ENCODE measurements at places on chromosomes 13 and 19.

- no peak for DNase-seq
Observed at GRCh38 chr13:27113436-27113835, 58.2 kb downstream of the USP12 start.

- DNase-seq: peak; percentile 78
Observed at GRCh38 chr13:22198001-22198400, 527.1 kb downstream of the FGF9 start.

DNA sequence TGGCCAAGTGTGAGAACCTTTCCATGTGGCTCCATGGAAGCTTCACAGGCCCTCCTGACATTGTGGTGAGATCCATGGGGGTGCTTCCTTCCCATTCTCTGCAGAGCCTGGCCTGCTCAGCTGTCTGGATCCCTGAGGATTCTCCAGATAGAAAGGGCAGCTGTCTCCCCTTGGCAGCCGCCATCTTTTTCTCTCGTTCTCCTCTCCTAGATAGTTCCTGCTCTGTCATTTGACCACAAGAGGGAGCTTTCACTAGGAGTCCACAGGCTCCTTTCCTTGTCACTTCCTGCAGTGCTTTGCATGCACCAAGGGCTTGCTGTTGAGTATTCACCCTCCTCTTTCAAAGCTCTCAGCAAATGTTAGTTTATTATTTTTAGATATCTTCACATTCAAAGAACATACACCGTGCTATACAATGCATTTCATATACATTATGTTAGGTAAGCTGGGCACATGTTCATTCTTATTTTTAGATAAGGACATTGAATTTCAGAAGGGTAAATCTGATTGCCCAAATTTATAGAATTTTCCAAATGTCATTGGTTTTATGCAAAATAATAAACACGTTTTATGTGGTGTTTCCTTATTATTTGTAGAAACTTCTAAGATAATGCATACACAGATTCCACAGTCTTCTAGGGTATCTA lies 133.2 kb downstream of the FRY start:
- DNase-seq: no peak

- DNase-seq: no peak
Observed at GRCh38 chr13:65090186-65090585, 2139.9 kb downstream of the PCDH9 start.

DNA sequence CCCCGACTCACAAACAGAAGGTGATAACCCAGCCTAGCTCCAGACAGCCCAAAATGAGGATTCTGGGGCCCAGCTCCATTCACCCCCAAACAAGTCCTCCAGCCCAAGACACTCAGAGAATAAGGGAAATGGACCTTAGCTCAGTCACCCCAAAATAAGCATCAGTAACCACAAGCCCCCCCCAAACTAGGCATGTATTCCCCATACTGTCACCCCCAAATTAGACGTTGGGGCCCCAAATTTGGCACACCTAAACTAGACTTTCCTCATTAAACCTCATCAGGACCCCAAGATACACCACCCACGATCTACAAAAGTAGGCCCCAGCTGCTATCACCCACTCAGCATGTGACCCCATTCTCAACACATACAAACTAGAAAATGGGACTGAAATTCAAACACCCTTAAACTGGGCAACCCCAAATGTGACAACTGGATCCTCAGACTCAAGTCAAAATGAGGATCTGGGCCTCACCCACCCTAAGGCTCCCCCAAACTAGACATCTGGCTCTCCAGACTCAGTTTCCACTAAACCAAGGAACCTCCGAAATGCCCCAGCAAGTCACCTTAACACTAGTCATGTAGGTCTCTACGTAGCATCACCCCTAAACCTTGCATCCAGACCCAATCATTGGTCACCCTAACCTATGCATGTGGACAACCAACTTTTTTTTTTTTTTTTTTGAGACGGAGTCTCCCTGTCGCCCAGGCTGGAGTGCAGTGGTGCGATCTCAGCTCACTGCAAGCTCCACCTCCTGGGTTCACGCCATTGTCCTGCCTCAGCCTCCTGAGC lies 13.4 kb upstream of the ERFL start:
- no peak for DNase-seq

DNA sequence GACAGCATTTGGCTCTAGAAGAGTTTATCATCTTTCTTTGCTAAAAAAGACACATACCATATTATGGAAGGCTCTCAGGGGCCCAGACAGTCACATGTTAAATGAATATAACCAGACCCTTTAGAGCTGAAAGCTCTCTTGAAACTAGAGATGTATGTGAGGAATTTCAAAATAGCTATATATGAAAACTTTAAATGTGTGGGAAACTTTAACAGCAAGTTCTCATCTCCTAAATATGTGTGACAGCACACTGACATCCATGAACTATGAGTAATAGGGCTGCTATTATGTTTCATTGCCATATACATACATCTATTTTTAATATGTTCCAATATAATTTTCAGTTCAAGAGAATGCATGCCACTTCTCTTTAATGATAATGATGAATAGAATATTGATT lies 509.5 kb downstream of the GPC6 start:
- DNase-seq: no peak

DNA sequence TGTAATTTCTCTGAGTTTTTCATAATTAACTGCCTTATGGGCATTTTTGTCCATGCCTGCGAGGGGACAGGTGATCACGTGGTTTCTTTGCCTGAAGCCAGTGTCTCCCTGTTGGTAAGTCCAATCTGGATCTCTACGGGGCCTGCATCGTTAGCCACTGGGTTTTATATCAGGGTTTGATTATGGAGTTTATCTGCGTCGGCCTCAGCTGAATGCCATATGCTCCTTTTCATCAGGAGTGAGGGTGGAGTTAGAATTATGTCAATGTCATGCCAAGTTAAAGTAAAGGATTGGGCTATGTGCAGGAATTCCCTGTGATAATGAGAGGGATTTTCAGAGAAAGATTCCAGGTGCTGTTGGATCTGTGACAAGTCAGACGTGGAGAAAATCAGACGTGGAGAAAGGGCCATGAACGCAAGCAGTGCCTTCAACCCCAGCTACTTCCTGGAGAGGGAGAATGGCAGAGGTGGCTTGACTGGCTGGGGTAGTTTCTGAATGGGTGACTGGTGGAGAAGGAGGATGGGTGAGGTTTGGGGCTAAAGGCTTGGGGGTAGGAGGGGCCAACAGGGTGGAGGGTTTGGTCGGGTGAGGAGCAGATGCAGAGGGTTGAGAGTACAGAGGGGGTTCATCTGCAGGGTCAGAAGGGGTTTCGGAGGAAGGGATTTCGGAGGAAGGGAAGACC lies 24.3 kb downstream of the TMEM255B start:
- DNase-seq: no peak

- no peak for DNase-seq
Observed at GRCh38 chr19:42121036-42121621, 11.1 kb downstream of the POU2F2 start.

GRCh38 chr13:40777166-40777808 lies 6.3 kb upstream of the MRPS31 start:
- no peak for DNase-seq

DNA sequence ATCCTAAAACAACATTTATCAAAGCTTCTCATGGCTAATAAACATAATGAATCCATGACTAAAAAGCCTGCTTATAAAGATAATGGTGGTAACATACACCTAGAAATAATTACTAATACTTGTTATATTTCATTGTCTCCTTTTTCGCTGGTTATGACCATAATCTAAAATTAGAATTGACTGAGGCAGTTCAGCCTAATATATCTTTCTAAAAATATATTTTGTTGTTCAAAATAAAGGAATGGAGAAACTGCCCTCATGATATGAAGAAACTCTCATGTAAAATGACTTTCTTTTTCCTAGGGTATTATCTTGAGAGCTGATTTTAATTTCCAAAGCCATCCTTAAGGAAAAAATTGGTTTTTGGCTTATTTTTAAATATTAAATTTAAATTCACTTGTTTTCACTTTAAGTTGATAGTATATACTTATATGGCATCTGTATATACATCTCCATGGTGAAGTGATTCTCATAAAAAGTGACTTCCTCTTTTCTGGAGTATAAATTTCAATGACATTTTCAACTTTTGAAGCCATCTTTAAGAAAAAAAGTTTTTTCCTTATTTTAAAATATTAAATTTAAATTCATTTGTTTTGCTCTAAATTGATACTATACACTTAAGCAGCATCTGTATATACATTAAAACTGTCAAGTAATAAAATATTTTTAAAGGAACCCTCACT lies 204.6 kb downstream of the VWA8 start:
- DNase-seq: no peak

DNA sequence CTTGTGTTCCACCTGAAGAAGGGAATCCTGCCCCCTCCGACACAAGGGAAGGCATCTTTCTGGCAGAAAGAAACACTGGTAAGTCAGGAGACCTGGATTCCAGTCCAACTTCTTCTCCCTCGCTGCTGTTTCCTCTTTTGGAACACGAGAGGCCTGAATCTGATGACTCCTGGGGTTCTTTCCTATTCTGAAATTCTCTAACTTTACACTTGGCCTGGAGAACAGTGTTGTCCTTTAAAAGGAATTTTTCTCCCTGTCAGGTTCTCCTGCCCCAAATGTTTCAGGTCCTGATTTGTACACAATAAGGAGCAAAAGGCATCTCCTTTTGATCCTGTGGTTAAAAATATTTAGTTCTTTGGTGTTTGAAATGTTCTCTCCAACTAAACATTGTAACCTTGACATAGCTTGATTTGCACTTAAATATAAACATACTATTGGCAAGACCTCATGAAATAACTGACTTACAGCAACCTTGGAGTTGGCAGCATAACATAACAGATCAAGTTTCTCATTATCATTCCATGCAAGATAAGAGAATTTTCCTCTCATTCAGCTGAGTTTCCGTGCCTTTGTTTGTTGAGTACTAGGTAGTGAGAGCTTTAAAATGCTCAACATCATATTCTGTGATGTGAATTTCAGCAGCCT lies 244.8 kb downstream of the COG6 start:
- DNase-seq: no peak

GRCh38 chr13:54018485-54018884 lies 989.9 kb downstream of the OLFM4 start:
- no peak for DNase-seq

GRCh38 chr19:19213426-19214158 lies 1.8 kb downstream of the NCAN start:
- DNase-seq: no peak
